ENCODE measurements at places on chromosomes 1 and 21. TPM values are rescaled to one million over a fixed set of nuclear protein-coding genes. Genes with fewer than 3 reads are reported as not detected.

The RGS8 gene
- not detected for total RNA-seq

The GPR25 gene
- total RNA-seq, result not detected

The TRIM17 gene
- total RNA-seq, result not detected

The AMY1A gene
- not detected for total RNA-seq

The MRPL20 gene
- 149 TPM for total RNA-seq
